Activated naive CD4-positive, alpha-beta T cell treated with anti-CD3 and anti-CD28 coated beads for 36 hours (primary cell): ENCODE measurements at places on chromosomes 5 and 9.

DNA sequence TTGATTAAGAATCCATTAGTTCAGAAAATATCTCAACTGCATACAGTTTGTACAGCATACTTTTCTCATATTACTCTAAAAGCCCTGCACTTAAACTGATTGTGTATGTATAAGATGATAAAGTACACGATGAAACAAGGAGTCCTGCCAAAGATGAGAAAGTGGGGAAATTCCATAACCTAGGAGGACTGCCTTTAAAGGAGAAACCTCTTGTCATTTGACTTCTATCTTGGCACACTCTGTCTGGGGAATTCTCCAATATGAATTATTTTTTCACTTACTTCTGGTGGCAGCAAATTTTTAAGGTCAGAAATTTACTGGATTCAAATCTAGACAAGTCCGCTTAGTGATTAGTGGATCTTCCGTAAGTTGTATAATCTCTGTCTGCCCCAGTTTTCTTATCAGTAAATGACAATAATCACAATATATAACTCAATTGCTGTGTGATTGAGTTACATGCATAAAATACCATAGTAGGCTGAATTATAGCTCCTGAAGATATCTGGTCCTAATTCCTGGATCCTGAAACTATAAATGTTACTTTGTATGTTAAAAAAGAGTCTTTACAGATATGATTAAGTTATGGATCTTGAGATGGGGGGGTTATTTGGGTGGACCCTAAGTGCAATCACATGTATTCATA, 17.0 kb upstream of the ISOC1 start:
- H3K4me1 ChIP-seq = no peaks in the 10 kb centered on the region
- H3K27me3 ChIP-seq = peaks cover 2% of the 10 kb centered on the region
- H3K27ac ChIP-seq = no peak overlapping the region
- no peak overlapping the region for H3K4me3 ChIP-seq
- H3K36me3 ChIP-seq = no peaks in the 10 kb centered on the region
- DNase-seq = no peak

- H3K36me3 ChIP-seq = peaks cover 1% of the 10 kb centered on the region
- H3K27me3 ChIP-seq = peaks cover 84% of the 10 kb centered on the region
- no peak overlapping the region for H3K27ac ChIP-seq
- peak; percentile 65 for DNase-seq
Measured at GRCh38 chr5:88674356-88675167, 208.4 kb downstream of the MEF2C start.

- no peaks in the 10 kb centered on the region for H3K27me3 ChIP-seq
- H3K27ac ChIP-seq = peak overlapping the region; percentile 16
- no peak for DNase-seq
- H3K4me3 ChIP-seq = no peak overlapping the region
- H3K36me3 ChIP-seq = peaks cover 13% of the 10 kb centered on the region
- H3K4me1 ChIP-seq = peaks cover 10% of the 10 kb centered on the region
Measured at GRCh38 chr9:34249274-34249673, 70.4 kb downstream of the UBAP1 start.

GRCh38 chr5:6457592-6457991, 8.9 kb downstream of the UBE2QL1 start:
- H3K4me1 ChIP-seq = no peaks in the 10 kb centered on the region
- DNase-seq = no peak
- peaks cover 45% of the 10 kb centered on the region for H3K27me3 ChIP-seq
- no peaks in the 10 kb centered on the region for H3K36me3 ChIP-seq
- H3K4me3 ChIP-seq = no peak overlapping the region

GRCh38 chr9:84850830-84851392, 181.4 kb downstream of the NTRK2 start:
- H3K4me1 ChIP-seq = no peaks in the 10 kb centered on the region
- H3K27ac ChIP-seq = no peak overlapping the region
- H3K27me3 ChIP-seq = peaks cover 3% of the 10 kb centered on the region
- no peaks in the 10 kb centered on the region for H3K36me3 ChIP-seq
- H3K4me3 ChIP-seq = no peak overlapping the region
- DNase-seq = no peak

DNA sequence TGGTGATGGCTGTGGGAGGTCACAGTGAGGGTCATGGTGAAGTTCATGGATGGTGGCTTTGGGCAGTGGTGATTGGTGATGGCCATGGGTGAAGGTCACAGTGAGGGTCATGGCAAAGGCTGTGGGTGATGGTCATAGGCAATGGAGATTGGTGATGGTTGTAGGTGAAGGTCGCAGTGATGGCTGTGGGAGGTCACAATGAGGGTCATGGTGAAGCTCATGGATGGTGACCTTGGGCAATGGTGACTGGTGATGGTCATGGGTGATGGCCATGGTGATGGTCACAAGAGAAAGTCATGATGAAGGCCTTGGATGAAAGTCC, 115.6 kb upstream of the IRX4 start:
- no peak for DNase-seq
- H3K4me1 ChIP-seq = no peaks in the 10 kb centered on the region
- H3K27ac ChIP-seq = no peak overlapping the region
- peaks cover 45% of the 10 kb centered on the region for H3K27me3 ChIP-seq

DNA sequence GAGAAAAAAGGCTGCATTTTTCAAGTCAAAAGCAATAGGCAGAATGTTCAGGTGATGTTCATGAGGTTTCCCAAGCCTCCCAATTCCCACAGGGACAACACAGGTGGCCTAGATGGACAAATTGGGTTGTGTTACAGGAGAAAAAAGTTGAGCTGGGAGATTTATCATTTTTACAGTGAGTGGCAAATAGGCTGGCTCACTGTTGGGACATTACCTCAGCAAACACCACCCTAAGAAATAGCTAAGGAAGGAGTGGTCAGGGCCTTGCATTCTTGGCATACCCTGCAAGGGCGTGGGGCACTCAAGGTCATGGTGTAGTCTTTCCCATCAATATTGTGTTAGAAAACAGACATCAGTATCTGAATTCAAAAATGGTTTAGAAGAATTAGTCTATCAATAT, 23.3 kb upstream of the CPLANE1 start:
- H3K36me3 ChIP-seq = no peaks in the 10 kb centered on the region
- no peak overlapping the region for H3K4me3 ChIP-seq
- H3K27ac ChIP-seq = no peak overlapping the region
- DNase-seq = no peak

DNA sequence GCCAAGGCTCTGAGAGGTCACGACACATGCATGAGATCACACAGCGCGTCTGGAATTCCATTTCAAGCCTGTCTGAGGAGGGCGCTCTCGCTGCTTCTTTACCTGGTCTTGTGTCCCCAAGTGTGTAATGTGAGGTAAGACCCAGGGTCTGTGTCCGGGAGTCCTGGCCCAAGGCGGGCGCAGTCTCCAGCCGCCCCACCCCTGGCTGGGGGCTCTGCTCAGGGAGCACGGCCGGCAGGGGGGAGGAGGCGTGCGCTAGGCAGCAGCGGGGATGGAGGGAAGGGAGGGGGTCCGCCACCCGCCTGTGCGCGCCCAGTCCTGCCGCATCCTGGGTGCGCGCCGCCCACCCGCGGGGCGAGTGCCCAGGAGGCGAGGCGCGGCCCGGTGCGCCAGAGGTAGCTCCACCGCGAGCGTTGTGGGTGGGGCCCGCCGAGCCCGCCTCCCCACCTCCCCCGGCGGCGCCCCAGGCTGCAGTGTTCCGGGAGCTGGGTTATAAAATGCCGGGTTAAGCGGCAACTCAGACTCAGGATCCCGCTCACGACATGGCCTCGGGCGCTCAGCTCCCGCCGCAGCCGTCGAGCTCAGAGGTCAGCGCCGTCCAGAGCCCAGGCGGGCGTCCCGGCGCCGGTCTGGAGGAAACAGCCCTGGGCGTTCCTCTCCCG, at the start of gene CCNI2:
TSS of gene CCNI2 (plus strand) at position 473 of the 662 bp plus-strand sequence. CDS start at position 543, 70 bp downstream.
- H3K27ac ChIP-seq = no peak within 1 kb of the TSS
- H3K27me3 ChIP-seq = no peaks in the 10 kb centered on the region
- peaks cover 2% of the 10 kb centered on the region for H3K36me3 ChIP-seq
- H3K4me1 ChIP-seq = peaks cover 22% of the 10 kb centered on the region
- peak; percentile 80 for DNase-seq

GRCh38 chr5:75275147-75275546, 38.5 kb upstream of the ANKRD31 start:
- no peaks in the 10 kb centered on the region for H3K27me3 ChIP-seq
- DNase-seq = no peak
- no peaks in the 10 kb centered on the region for H3K36me3 ChIP-seq
- no peak overlapping the region for H3K4me3 ChIP-seq
